Left renal cortex interstitium (tissue), 4 donors: ENCODE measurements at places on chromosomes 3 and 15. TPM values are rescaled to one million over a fixed set of nuclear protein-coding genes. Genes with fewer than 3 reads are reported as not detected.

Gene SERPINI2
- polyA plus RNA-seq: 1.7 TPM

Gene MED12L
- 1.6 TPM for polyA plus RNA-seq

Gene PCSK6
- polyA plus RNA-seq: 8.1 TPM

Gene TXNRD3
- polyA plus RNA-seq: 20.9 TPM

Gene CDCP1
- 2.2 TPM for polyA plus RNA-seq

Gene CCK
- polyA plus RNA-seq: 0.57 TPM

Gene MUC4
- polyA plus RNA-seq: 1.5 TPM

Gene PHLDB2
- polyA plus RNA-seq: 112 TPM

Gene SPSB4
- polyA plus RNA-seq: 18.5 TPM

Gene EXOSC7
- polyA plus RNA-seq: 50.1 TPM

Gene CELSR3
- 1.3 TPM for polyA plus RNA-seq

Gene STRIT1
- 0.93 TPM for polyA plus RNA-seq
